H7 (cell line): ENCODE measurements at places on chromosomes 1 and 21. TPM values are rescaled to one million over a fixed set of nuclear protein-coding genes. Genes with fewer than 3 reads are reported as not detected.
A peak's percentile ranks its signal among the peaks of the same experiment; 100 is the strongest.

- no peak for DNase-seq
Measured at GRCh38 chr1:25618433-25618808, 1.8 kb downstream of the MAN1C1 start.

DNA sequence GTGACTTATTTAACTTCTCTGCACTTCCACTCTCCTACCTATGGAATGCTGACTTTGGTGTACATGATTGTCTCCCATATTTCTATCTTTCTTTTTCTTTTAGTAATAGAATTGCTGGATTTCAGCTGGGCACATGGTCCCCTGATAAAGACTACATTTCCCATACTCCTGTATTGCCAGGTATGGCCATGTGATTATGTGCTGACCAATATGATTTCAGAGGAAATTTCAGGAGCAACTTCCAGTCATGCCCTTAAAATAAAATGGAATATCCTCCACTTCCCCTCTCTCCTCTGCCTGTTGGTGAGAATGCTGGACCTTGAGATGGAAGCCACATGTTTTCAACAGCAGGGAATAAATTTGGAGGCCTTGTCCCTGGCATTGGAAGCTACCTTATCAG, 130.7 kb upstream of the IGSF21 start:
- DNase-seq = peak; percentile 53

- peak; percentile 42 for DNase-seq
Measured at GRCh38 chr1:10916991-10917390, 95.5 kb upstream of the TARDBP start.

GRCh38 chr1:20472860-20473711, 12.9 kb downstream of the CAMK2N1 start:
- peak; percentile 93 for DNase-seq

GRCh38 chr1:207793327-207793726, 41.5 kb downstream of the CD46 start:
- DNase-seq = no peak

DNA sequence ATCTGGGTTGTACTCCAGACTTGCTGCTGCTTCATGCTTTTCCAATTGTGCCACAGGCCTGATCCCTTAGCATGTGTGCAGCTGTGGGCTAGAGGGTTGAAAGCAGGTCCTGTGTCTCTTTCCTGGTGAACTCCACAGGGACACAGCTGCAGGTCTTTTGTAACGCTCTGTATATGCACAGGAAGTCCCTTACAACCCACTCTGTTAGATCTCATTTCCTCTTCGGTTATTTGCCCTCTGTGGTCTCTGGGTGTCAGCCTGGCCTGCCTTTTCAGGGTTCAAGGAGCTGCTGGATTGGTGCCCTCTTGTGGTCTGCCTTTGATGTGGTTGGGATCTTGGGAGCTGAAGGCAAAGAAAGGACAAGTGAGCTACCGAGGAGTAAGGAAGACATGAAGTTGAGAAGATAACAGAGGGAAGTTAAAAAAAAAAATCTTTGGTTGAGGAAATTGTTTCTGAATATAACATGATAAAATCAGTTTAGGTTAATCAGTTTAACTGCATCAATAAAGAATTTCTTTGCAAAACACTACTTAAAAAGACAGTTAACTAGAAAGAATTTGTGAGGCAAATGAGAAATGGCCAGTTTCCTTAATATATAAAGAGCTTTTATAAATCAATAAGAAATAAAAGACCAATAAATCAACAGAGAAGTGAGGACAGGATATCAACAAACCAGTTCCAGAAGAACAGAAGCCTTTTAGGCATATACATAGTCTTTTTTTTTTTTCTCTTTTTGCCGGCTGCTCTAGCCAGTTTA, 44.1 kb downstream of the UCK2 start:
- no peak for DNase-seq

DNA sequence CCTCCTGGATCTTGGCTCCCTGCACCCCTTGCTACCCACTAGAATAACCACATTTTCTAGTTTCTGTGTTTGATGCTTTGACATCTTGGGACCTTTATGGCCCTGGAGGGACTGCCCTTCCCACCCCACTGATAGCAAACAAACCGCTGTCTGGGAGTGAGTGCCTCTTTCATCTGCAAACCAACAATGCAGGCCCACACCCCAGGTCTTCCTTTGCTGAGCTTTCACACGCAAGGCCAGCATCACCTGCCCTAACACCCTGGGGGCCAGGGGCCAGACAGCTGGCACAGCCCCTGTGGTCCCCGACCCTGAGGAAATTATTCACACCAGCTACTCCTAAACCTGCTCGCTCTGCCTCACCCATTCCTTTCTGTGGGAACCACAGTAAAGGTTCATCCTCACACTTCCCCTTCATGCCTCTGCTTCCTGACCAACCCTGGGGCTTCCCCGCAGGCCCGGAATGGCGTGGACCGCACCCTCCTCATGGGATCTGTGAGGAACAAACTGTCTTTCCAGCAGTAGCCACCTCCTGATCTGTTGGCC, 15.4 kb downstream of the SLC2A7 start:
- peak; percentile 43 for DNase-seq

DNA sequence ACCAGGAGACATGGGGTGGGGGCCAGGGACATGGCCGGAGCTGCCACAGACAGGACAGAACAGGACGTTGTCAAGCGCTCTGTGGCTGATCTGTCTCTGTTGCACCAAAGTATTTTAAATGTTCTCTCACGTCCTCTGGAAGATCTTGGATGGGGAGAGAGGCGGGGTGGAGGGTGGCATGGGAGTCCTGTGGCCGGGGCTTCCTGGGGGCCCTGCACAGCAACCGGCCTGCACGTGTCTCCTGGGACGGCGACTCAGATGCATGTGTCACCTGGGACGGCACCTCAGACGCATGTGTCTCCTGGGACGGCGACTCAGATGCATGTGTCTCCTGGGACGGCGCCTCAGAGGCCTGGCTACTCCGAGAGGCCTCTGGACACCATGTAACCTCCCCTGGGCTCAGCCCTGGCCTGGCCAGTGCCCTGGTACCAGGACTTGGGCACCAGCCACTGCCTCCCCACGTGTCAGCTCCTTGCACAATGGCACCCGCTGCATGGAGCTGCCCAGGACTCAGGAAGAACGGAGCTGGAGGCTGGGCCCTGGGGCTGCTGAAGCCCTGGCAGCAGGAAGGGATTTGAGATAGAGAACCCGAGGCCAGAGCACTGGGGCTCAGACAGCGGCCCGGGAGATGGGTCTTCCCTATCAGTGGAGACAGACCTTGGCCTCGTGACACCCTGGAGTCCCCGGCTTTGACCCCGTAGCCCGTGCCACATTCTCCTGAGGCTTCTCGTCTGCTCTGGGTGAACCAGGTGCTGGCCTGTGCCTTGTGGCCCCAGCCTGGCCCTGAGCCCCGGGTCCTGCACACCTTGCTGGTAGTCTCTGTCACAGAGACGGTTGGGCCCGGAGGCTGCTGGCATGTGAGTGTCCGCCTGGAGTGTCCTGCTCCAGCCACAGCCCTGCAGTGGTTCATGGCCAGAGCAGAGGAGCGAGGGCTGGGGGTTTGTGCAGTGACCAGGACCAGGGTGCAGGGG, 14.7 kb upstream of the SLC19A1 start:
- peak; percentile 63 for DNase-seq

DNA sequence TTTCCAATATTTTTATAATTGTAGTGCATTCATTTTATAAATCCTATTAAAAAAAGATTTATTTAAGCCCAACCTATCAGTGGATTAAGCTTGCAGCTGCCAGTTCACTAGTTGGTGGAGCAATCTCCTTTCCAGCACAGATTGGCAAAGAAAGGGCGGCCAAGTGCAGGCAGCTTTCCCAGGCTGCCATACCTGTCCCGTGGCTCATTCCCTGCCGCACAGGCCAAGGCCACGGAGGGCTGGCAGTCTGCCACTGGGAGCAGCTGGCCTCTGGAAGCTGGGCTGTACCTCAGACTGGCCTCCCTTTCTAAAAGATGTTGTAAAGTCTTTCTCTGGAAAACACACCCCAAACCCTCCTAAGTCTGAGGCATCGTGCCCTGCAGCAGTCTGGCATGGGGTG, 74.2 kb downstream of the SIM2 start:
- no peak for DNase-seq

GRCh38 chr21:36141513-36141925, 6.6 kb downstream of the CBR3 start:
- DNase-seq = peak; percentile 83

GRCh38 chr1:25715888-25716287, 84.1 kb upstream of the SELENON start:
- no peak for DNase-seq

DNA sequence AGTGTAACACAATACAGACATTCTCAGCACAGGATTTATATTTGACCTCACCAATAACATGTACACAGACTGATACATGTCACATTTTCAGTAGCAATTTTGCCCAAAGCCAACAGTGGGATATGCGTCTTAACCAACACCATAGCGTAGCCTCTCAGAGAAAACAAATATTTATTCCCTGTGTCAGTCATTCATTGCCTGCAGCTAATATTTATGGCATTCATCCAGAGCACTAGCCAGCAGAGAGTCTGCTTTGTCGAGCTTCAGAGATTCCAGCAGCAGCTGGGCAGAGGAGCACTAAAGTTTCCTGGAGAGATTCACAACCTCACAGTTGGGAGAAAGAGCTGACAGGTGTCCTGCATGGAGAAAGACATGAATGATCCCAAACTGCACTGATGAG, 400.7 kb upstream of the DAB1 start:
- no peak for DNase-seq

DNA sequence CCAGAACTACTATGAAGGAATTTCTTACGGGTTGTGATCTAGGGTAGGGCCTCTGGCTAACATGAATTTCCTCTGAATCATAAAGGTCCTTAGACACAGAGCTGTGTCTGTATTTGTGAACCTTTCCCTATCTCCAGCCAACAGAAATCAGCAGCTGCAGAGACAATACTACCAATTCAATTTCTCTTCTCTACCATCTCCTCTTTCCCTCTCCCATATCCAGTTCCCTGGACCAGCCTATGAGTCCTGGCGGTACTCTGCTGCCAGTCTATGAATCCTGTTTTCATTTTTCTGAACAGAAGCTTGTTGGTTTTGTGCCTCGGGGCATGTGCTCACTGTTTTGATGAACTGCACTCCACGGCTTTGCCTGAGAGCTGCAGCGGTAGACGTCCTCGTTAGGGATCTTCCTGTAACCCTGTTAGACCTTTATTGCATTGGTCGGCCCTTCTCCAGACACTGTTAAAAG, 458.0 kb upstream of the VAMP3 start:
- DNase-seq = no peak

GRCh38 chr1:219367496-219367895, 193.8 kb downstream of the LYPLAL1 start:
- no peak for DNase-seq

- no peak for DNase-seq
Measured at GRCh38 chr1:69230208-69230607, 337.5 kb upstream of the LRRC7 start.

- peak; percentile 88 for DNase-seq
Measured at GRCh38 chr1:2429780-2430591, 17.6 kb upstream of the PEX10 start.

DNA sequence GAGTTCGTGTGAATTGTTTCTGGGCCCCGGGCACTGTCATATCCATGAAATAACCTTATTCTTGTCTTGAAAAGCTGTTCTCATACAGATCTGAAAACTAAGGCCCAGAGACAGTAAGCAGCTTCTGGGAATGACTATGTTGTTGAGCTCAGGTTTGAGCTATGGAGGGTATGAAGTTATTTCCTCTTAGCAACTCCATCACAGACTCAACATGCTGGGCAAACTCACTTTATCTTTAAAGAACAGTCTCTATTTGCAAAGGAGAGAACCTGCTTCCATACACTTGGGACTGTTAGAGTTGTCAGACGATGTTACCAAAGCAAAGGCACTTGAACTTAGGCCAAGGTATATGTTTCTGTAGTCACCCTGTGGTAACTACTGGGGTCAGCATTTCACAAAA, 90.0 kb downstream of the GPR88 start:
- no peak for DNase-seq

DNA sequence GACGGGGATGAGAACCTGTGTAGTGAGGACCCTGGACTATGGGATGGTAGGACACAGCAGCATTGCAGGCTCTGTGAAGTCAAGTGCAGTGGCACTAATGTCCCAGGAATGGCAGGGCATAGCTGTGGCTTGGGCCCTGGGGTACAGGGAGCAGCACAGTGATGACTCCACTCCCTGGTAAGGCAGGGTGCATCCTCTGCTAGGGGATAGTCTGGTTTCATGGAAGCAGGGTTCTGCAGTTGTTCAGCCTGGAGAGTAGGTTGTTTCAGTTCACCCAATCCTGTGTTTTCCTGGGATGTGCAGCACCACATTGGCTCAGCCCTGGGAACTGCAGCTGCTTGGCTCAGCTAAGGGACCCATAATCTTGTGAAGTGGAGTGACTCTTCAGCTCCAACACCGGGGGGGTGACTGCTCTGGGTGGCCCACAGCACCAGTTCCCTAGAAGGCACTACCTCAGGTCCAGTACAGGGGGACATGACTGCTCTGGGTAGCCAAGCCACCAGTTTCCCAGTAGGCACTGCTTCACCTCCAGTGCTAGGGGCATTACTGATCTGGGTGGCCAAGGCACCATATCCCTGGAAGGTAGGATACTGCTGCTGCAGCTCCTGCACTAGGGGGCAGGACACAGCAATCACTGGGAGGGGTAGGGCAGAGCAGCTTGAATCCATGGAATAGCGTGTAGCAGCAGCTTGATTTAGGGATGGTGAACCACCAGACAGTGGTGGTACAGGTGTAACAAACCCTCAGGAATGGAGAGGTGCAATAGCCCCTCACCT, 15.3 kb upstream of the C1orf185 start:
- DNase-seq = peak; percentile 18

- DNase-seq = no peak
Measured at GRCh38 chr1:16198444-16199156, 13.9 kb downstream of the ARHGEF19 start.

DNA sequence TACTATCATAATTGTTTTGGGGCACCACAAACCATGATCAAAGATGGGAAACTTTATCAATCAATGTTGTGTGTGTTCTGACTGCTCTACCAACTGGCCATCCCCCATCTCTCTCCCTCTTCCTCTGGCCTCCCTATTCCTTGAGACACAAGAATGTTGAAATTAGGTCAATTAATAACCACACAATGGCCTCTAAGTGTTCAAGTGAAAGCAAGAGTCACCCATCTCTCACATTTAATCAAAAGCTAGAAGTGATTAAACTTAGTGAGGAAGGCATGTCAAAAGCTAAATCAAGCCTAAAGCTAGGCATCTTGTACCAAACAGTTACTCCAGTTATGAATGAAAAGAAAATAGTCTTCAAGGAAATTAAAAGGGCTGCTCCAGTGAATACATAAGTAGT, 390.3 kb upstream of the NFIA start:
- DNase-seq = no peak

GRCh38 chr1:205989786-205990185, 13.4 kb downstream of the RAB7B start:
- DNase-seq = no peak

Gene MIXL1
- total RNA-seq = 27.5 and 61.1 TPM in 2 replicates

Gene CRP
- not detected in 2 replicates for total RNA-seq

Gene FOXD3
- total RNA-seq = 41.1 and 41.2 TPM in 2 replicates

Gene BSND
- 0.30 and 0.62 TPM in 2 replicates for total RNA-seq

Gene CNN3
- 309 and 364 TPM in 2 replicates for total RNA-seq

Gene DAB1
- 14.3 and 16.4 TPM in 2 replicates for total RNA-seq

Gene EFNA3
- total RNA-seq = 17.5 and 24.9 TPM in 2 replicates

Gene PRAMEF18
- not detected in 2 replicates for total RNA-seq
